Thymus (tissue), 14 donors: ENCODE measurements at places on chromosomes 2 and 18.
A peak's percentile ranks its signal among the peaks of the same experiment; 100 is the strongest.

DNA sequence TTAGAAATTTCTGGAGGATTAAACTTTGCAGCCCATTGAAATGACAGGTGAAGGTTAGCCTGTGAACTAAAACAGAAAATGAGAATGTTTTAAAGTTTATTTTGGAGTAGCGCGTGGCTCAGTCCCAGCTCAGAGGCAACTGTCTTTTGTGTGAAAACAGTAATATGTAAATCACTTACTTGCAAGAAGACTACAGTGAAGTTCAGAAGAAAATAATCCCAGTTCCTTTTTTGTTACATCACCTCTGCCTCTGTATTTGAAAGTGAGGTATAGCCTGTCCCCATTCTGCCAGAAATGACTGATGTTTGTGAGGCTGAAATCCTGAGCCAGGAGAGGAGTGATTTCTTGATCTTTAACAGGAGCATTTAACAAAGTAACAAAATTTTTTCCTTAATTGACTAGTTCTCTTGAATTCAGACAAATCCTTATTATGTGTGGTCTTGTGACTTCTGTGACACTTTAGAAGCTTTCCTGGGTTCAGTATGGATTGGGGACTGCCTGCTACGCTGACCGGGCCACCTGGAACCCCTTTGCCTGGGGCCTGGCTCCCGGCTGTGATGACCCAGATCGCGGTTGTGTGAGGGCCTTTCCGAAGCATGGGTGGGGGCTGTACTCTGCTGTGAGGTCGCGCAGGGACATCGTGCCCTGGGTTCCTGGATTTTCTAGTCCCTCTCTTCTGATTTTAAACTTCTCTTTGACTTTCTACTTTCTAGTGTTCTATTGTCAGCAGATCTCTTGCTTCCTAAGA is 24.3 kb downstream of the TRAPPC12 start:
- DNase-seq = no peak

DNA sequence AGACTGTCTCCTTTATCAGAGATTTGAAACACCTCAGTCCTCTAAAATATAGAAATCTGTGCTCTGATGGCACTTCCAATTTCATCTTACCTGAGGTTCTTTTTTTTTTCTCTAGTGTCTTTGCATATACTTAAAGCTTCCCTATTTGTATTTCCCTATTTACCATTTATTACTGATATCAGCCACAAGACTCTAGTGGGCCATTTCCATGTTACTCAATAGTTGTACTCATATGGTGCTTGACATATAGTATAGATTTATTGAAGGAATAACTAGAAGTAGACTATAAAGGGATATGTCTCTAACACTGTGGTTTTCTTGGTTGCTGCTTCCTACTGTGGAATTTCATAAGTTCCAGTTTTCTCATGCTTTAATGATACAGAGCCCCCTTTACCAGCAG is 3.0 kb downstream of the RBM45 start:
- no peak for DNase-seq

- no peak for DNase-seq
Observed at GRCh38 chr18:34870555-34871310, 160.6 kb downstream of the DTNA start.

GRCh38 chr2:12261986-12262680 is 454.6 kb upstream of the TRIB2 start:
- DNase-seq = peak; percentile 30

GRCh38 chr2:117723483-117723882 is 91.0 kb upstream of the DDX18 start:
- no peak for DNase-seq

- DNase-seq = no peak
Observed at GRCh38 chr2:70703900-70704549, 64.0 kb downstream of the ADD2 start.

- DNase-seq = no peak
Observed at GRCh38 chr2:105841551-105841950, 96.8 kb downstream of the NCK2 start.

DNA sequence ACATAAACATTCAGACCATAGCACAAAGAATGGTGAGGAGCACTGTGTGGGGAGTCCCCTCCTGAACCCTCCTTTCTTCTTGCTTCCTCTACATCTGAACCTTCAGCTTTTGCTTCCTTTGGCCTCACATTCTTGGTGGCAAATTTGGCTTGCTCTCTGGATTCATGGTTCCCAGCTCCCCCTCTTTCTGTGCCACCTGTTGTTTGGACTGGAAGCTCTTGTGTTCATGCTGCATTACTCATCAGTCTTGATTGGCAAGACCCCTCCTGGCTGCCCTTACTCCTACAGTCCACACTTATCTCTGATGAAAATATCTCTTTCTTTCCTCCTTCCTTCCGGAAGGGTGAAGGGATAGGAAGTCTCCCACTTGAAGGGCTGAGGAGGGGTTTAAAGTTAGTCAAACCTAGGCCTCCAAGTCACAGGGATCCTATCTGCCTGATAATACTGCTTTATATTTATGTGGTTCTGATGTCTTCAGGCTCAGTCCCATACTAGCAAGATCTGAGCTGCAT is 70.0 kb downstream of the MYO3B start:
- no peak for DNase-seq

- no peak for DNase-seq
Observed at GRCh38 chr18:35905436-35905835, 67.0 kb upstream of the RMP24 start.

GRCh38 chr2:205764270-205764746 is 82.0 kb downstream of the NRP2 start:
- no peak for DNase-seq

GRCh38 chr18:46510386-46510785 is 146.6 kb downstream of the LOXHD1 start:
- DNase-seq = no peak

DNA sequence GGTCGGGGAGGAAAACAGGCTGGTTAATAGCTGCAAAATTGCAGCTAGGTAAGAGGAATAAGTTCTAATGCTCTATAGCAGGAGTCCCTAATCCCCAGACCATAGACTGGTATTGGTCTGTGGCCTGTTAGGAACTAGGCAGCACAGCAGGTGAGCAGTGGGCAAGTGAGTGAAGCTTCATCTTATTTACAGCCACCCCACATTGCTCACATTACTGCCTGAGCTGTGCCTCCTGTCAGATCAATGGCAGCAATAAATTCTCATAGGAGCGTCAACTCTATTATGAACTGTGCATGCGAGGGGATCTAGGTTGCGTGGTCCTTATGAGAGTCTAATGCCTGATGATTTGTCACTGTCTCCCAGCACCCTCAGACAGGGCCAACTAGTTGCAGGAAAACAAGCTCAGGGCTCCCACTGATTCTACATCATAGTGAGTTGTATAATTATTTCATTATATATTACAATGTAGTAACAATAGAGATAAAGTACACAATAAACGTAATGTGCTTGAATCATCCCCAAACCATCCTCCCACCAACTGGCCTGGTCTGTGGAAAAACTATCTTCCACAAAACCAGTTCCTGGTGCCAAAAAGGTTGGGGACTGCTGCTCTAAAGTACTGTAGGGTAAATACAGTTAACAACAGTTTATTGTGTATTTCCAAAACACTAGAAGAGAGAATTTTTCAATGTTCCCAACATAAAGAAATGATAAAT is 91.7 kb upstream of the TFCP2L1 start:
- DNase-seq = no peak

DNA sequence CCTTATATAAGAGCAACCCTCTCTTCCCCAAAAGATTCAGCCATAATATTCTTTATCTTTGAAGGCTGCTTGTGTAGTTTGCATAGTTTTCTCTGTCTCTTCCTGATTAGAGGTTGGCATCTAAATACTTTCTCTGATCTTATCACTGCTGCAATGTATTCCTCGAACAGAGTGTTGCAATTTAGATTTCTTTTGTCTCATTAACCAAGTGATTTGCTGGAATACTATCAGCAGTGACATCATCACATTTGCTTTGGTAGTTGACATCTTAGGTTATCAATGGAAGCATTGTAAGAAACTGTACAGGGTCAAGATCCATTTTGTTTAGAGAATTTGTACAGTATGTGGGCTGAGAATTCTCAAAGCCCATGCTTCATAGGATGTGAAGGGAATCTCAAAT is 72.0 kb upstream of the NEUROD1 start:
- no peak for DNase-seq

DNA sequence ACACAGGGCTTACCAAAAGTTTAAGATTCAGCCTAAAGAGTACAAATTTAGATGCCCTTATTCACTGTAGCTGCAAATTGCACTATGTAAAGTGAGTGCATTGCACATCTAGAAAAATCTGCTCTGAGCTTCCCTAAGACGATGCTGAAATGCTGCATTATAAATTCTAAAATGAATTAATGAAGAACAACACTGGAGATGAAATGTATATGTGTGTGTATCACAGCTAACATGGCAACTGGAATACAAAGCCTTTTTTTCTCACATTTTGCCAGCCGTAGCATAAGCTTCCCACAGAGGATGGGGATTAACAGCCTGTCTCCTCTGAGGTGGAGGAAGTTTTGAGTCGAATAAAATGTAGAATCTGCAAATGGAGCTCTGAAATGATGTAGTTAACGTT is 338.3 kb upstream of the ZEB2 start:
- DNase-seq = no peak

DNA sequence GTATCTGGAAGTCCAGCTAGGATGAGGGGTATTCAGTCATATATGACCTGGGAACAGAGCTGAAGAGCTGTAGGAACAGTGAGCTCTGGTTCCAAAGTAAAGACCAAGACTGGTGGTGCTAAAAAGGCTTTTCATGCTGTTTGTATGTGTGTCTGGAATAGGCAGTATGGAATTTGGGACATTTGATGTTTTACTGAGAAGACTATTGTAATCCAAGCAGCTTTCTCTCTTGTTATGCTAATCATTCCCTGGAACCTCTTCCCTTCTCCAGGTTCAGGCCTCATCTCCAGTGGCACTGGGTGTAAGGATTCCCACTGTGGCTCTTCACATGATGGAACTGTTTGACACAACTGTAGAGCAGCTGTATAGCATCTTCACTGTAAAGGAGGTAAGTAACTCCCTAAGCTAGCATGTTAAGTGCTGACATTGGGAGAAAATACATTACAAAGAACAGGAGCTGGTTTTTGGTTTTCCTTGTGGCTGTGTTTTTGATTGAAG is 23.3 kb downstream of the C2orf74 start:
- no peak for DNase-seq

DNA sequence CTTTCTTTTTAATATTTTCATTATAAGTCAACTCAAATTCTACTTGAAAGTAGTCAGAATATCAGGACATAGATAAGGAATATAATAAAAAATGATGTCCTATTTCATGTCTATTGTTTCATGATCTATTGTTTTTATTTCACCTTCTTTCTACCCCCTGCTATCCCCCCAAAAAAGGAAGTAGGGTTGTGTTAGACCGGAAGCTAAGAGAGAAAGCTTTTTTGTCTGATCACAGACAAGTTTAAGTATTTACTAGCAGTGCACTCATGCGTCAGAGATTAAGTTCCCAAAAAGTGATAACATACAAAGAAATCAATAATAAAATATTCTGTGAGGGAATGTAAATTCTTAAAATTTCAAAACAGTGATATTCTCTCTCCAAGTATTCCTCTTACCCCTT is 447.1 kb upstream of the CNTNAP5 start:
- DNase-seq = no peak

DNA sequence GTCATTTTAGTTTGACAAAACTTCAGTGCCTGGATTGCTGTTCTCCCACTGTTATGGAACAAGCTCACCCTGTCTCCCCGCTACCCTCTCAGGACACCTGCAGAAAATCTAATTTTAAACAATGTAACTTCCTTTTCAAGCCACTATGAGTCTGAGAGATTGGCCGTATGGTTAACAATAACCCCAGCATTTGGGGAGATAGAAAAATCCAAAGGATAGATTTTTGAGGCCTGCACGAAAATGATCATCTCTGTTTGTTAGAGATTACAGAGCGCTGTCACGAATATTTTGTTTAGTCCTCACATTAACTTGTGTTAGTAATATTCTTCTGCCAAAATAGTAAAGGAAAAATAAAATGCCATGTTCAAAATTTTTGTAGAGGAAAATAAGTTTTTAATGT is 24.7 kb downstream of the CAB39 start:
- no peak for DNase-seq

DNA sequence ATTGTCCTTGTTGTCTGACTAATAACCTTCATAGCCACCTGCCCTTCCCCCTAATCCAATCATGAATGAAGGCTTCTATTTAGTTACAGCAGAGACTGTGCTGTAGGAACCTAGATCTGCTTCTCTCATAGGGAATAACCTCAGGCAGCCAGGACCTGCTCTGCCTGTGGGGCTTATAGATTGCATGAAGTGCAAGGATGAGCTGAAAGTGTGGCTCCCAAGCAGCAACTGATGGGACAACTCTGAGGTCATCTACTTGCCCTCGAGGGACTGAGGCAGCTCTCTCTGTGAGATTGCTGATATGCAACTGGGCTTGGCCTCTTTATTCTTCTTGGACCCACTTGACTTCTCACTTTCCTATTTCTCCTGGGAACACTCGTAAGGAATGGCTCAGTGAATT is 23.8 kb upstream of the SLC38A11 start:
- DNase-seq = no peak

DNA sequence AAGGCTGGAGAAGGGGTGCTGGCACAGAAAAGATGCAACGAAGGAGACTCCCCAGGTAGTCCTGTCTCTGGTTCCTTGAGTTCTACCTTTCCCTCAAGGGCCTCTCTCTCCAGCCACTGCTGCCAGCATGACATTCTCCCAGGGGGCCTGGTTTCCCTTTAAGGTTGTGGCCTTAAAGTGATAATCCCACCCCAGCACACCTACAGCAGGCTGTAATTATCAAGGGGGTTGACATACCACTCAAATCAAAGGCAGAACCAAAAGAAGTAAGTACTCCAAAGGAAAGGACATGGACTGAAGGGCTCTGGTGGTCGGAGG is 127.4 kb upstream of the MSH6 start:
- no peak for DNase-seq

GRCh38 chr18:2907550-2908135 is 60.8 kb downstream of the EMILIN2 start:
- no peak for DNase-seq

DNA sequence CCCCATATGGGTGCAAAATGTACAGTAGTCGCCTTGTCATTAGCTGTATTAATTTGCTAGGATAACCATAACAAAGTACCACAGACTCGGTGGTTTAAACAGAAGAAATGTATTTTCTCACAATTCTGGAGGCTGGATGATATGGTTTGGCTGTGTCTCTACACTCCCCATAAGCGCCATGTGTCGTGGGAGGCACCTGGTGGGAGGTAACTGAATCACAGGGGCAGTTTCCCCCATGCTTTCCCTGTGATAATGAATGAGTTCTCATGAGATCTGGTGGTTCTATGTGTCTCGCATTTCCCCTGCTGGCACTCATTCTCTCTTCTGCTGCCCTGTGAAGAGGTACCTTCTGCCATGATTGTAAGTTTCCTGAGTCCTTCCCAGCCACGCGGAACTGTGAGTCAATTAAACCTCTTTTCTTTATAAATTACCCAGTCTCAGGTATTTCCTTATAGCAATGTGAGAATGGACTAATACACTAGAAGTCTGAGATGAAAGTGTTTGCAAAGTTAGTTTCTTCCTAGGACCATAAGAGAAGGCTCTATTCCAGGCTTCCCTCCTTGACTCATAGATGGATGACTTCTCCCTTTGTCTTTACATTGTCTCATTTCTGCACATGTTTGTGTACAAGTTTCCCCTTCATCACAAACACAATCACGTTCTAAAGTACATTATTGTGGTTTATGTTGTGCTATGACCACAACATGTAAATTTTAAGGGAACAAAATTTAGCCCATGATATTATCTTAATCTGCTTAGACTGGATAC is 1442.6 kb downstream of the SUCLG1 start:
- DNase-seq = no peak
